Activated gamma-delta T cell (primary cell): ENCODE measurements at places on chromosomes 7 and 10.
A peak's percentile ranks its signal among the peaks of the same experiment; 100 is the strongest.

- no peak for DNase-seq
Observed at GRCh38 chr7:6650521-6651011, 13.4 kb downstream of the ZNF316 start.

DNA sequence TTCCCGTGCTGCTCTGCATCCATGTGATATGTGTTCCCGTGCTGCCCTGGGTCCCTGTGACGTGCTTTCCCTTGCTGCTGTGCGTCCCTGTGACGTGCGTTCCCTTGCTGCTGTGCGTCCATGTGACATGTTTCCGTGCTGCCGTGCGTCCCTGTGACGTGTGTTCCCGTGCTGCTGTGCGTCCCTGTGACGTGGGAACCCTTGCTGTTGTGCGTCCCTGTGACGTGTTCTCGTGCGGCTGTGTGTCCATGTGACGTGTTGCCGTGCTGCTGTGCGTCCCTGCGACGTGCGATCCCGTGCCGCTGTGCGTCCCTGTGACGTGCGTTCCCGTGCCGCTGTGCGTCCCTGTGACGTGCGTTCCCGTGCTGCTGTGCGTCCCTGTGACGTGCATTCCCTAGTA lies 45.8 kb downstream of the WDR37 start:
- DNase-seq, result no peak

DNA sequence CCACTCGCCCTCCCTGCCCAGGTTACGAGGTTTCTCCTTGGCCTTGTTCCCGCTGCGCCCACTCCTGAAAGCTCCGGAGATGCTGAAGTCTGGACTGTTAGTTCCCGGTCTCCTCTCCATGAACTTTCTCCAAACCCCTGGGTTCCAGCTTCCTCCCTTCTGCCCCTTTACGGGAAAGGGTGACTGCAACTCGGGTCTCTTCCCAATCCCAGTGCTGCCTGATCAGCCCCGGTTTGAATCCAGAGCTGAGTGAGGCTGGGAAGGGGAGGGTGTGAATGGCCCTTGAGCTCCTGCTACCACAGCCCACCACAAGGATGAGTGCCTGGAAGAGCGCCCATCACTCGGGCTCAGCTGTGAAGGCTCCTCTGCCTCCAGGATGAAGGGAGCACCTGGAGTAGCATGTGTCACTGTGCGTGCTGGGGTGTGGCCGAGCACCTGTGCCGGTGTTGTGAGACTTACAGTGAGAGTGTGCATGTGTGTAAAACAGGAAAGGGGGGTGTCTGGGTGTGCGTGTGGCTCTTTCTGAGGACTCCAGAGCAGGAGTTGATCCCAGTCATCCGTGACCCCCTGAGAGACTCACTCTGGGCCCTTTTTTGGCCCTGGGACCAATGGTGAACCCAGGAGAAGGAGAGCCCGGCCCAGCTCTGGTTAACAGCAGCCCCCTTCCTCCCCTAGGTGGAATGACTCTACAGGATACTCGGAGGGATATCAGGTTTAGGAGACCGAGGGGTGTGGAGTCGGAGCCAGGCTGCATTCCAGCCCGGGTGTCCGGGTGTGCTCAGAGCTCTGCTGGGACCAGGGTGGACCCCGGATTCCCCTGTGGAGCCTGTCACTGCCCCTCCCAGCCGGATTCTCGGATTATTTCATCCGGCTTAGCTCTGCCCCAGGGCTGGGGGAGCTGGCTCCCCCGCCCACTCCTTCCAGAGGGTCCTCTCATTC lies 1.1 kb upstream of the ZNF467 start:
- no peak for DNase-seq

- DNase-seq, result no peak
Observed at GRCh38 chr10:75899816-75900390, 468.5 kb downstream of the LRMDA start.

DNA sequence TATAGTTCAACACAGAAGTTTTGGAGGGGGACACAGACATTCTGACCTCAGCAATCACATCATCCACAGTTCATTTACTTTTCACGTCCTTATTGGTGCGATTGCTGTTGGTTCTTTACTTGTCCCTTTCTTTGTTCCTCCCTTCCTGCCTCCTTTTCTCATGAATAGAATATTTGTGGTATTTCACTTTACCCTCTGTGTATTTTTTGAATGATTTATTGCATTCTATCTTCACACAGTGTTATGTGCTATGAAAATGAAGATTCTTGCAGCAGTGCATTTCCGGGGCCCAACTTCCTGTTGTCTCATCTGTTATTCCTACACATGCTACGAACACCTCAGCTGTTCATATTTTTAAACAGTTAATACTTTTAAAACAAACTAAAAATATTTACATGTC lies 179.6 kb downstream of the ZMYND11 start:
- no peak for DNase-seq

DNA sequence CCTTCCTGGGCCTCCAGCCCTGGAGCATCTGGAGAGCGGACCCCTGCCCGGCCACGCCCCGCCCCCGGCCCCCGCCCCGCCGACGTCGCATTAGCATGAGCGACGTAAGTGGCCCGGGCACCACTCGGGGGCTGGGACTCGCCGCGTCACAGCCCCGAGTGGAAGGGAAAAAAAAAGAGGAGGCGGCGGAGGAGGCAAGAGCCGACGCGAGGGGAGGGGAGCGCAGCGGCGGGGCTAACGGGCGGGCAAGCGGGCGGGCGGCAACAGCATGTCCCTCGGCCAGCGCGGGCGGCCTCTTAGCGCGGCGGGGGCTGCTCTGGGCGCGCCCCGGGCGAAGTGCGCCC lies at the start of gene SLC18A3:
SLC18A3 (plus strand) TSS at position 197 of the 344 bp plus-strand sequence. CDS start 431 bp downstream, outside the sequence.
- no peak for DNase-seq

GRCh38 chr10:17453373-17454091 lies 863 bp downstream of the ST8SIA6 start:
- peak; percentile 14 for DNase-seq

GRCh38 chr7:16234493-16235146 lies 186.7 kb downstream of the CRPPA start:
- DNase-seq, result no peak

DNA sequence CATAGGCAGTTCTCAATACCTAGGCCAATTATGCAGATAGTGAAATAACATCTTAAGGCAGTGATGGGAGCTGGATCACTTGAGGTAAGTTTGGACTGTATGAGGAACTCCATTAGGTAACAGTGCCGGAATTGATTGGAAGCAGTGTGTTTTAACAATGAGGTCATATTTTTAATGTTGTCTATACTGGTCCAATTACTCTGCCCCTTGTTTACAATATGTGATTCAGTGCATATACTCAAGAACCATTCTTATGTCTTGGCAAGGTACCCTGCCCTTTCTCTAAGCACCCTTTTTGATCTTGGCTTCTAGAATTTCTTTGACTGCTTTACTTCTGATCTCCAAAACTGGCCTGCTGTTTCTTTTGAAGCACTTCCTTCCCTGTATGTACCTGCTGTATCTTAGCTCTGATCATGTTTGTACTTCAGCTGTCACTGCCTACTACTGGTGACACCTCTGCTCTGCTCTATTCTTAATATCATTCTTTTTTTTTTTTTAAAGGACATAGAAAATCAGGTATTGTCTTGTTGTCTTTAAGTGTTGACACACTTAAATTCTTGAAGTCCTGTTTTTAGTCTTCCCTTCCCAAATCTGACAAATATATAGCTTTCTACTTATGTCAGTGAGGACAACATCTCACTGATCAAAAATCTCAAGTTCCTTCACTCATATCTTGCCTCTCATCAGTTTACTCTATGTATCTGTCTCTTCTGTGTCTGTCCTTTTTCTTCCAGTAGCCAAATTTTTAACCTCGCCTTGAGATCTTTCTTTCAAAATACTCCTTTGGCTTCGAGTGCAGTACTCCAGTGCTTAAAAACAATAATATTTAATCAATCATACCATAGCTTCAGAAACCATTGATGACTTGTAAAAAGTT lies 46.4 kb upstream of the RPA3 start:
- DNase-seq, result no peak

- no peak for DNase-seq
Observed at GRCh38 chr7:142871260-142872105, 14.1 kb downstream of the TRPV6 start.

- DNase-seq, result no peak
Observed at GRCh38 chr10:122894261-122894944, 15.0 kb upstream of the FAM24B start.

GRCh38 chr7:65509368-65510186 lies 135.9 kb downstream of the ZNF92 start:
- no peak for DNase-seq

GRCh38 chr10:116548301-116548700 lies 2.6 kb downstream of the PNLIP start:
- no peak for DNase-seq

DNA sequence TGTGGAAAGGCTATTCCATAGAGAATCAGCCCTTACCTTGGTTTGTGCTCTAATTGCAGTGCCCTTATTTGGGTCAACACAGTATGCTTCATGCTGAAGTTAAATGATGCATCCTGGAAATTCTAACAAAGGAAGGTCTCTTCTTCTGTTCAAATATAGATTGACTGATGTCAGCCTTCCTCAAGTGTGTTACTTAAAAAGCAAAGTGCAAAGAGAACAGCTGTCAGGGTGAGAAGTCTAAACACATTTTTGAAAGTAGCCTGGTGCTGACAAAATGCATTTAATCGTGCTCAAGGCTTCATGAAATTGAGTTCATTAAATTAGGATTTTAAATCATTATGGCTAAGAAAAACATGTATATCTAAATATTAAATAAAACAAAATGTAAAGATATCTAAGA lies 19.5 kb downstream of the AGR2 start:
- DNase-seq, result no peak

DNA sequence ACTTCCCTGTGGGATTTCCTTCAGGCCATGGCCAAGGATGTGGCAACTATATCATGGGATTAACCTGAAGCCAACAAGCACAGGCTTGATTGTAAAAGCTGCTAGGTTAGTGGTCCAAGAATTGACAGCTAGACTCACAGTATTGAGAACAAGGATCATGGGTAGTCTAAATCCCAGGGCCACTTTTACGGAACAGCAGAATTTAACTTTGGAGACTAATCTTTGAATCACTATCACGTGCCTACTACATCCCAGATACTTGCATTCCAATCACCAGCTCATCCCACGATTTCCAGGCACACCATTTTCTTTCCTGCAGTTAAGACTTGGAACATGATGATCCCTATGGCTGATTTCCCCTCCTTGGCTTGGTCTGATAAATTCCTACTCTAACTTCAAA lies 65.6 kb upstream of the ADO start:
- no peak for DNase-seq

GRCh38 chr10:103640436-103641181 lies 147.1 kb downstream of the NEURL1 start:
- DNase-seq, result no peak

DNA sequence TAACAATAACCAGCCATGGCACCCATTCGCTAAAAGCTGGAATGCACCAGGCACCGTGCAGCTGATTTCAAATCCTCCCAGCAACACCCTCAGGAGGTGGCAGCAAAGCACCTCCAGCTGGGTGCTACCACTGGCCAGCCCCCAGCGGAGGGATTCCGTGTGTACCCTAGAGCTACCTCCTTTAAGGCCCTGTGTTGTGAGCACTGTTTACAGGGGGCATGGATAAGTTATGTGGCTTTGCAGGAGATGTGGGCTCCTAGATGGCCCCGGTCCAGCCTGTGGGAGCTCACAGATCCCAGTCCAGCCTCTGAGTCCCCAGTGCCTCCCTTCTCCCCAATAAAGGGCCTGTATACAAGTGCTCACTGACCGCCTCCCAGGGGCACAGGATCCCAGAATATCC lies 27.1 kb downstream of the TNRC18 start:
- no peak for DNase-seq

DNA sequence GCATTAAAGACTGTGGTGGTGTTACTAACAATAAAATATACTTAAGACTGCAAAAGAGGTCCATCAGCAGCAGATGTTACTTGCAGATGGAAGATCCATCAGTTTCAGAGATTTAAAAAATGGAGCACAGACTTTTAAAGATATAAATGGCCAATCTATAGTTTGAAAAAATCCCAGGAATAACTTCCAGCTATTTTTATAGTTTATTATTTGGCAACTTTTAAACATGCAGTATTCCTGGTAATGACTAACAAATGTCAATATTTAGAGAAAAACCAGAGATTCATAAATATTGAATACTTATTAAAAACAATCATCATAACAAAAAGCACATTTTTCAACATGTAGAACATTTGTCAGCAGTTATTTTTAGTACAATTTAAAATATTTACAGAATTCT lies 30.7 kb downstream of the RTKN2 start:
- no peak for DNase-seq

DNA sequence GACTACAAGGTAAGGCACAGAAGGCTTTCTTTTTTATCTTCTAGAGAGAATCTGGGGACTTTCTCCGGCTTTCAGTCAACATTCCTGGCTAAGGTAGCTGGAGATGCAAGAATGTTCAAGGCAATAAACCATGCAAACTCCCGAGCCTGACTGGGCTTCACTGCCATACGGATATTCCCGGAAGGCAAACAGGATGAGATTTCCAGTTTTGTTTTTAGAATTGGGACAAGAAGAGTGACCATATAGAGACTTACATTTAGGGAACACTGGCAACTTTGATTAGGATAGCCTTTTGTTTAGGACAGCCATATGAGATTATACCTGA lies 269 bp downstream of the CALD1 start:
- no peak for DNase-seq

DNA sequence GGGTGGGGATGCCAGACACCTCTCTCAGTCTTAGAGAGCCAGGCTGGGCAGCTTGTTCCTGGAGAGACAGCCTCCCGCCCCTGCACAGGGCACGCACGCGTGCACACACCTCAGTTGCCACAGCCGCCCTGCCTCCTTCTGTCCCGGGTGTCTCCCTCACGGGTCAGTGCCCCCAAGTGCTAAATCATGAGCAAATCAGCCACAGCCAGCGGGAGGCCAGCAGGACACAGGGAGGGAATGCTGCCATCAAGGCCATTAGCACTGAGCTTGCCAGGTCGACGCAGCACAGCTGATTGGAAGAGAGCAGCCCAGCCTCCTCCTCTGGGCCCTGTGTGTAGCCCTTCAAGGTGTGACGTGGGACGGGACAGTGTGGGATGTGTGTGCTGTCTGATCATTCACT lies 130.4 kb downstream of the CDH23 start:
- no peak for DNase-seq

- DNase-seq, result no peak
Observed at GRCh38 chr10:71432956-71433767, 36.4 kb downstream of the CDH23 start.
